ENCODE measurements at places on chromosomes 13 and 19. TPM values are rescaled to one million over a fixed set of nuclear protein-coding genes. Genes with fewer than 3 reads are reported as not detected.

DNA sequence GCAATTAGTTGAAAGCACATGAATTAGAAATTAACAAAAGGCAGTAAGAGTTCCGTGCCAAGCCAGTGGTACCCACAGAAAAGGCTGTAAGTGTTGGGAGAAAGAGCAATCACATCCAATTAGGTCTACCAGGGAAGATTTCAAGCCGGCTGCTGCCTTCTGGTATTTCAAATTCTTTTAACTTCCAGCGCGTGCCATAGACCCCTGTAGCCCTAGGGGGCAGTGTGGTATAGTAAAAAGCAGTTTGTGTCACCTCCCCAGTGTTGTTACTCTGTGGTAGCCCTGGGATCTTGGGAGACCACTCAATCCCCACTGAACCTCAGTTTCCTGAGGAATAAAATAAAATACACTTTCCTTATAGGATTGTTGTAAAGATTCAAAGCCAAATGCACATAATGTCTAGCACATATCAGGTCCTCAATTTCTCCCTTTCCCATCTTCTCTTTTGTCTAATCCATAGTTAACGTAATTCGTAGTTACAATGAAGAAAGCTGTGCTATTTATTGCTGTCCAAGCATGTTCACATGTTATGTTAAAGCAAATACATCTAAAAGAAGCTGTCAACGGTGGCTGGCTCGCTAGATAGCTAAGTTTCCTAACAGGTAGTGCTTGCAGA lies 230.2 kb downstream of the TDRD3 start:
- no peak for DNase-seq

The GZMM gene
- 34.5 TPM for total RNA-seq

DNA sequence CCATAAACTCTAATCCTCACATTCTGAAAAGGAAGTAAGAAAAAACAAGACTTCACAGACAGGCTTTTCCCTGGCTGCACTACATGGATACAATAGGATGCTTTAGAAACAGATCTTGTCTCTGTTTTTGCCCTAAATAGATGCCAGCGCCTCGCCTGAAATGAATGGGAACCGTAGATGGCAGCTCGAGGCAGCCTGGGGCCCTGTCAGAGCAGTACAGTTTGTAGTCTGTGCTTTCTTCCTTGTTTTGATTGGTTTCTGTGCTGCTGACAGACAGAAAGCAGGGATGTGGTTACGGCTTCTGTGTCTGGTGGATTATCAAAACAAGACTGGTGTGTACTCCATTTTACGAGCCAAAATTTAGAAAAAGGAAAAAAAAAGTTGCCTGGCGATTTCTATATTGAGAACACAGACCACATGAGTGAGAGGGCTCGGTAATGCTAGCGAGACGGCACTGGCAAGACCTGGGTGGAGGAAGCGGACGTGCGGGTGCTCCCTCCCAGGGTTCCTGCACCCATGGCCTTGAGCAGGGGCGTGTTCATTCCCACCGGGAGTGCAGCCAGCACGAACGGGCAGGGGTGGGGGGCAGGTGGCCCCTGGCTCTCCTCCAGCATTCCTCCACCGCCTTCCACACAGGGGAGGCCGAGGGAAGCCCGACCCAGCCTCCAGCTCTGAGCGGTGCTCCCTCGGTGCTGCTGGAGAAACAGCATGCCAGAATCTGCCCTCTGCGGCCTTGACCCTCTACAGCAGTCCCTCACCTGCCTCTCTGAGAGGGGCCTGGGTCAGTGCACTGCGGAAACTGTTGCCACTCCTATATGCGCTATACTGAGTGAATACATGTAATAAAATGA lies 37.6 kb upstream of the C1QTNF9 start:
- peak; percentile 70 for DNase-seq

GRCh38 chr13:69565334-69565733 lies 542.3 kb upstream of the ATXN8OS start:
- DNase-seq, result no peak

The KIR2DL3 gene
- 14.6 TPM for total RNA-seq

DNA sequence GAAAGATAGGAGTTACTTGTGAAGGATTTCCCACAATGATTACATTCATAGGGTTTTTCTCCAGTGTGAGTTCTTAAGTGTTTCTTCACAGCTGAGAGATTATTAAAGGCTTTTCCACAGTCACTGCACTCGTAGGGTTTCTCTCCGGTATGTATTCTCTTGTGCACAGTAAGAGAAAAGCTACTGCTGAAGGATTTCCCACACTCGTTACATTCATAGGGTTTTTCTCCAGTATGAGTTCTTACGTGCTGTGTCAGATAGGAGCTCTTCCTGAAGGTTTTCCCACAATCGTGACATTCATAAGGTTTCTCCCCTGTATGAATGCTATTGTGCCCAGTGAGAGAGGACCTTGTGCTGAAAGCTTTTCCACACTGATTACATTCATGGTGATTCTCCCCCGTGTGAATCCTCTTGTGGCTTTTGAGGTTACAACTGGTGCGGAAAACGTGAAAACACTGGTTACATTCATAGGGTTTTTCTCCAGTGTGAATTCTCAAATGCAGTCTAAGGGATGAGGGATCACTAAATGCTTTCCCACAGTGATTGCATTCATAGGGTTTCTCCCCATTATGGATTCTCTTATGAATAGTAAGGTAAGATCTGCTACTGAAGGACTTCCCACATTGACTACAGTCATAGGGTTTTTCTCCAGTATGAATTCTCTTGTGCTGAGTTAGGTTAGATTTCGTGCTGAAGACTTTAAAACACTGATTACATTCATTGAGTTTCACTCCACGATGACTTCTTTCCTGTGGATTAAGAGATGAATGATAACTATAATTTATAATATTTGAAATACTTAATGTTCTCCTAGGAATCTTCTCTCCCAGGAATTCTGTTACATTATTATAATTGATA lies 20.6 kb downstream of the ZNF558 start:
- DNase-seq, result no peak

The HCN2 gene
- total RNA-seq, result 0.29 TPM

The KLK3 gene
- total RNA-seq, result not detected

DNA sequence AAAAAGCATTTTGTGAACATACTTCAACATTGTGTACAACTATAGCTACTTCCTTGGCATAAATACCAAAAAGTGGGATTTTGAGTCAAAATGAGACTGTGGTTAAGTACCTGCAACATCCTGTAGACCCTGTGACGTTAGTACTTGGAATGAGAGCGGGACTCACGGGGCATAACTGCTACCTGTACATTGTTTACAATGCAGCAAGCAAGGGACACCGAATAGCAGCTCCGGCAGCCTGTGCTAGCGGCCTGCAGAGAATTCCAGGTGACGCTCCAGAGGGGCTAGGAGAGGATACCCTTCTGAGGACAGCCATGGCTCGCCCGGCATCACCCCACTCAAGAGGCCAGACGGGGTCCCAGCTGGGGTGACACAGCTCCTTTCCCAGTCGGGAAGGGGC lies 824 bp upstream of the ZNF331 start:
- no peak for DNase-seq

GRCh38 chr19:45180936-45181335 lies 2.4 kb downstream of the BLOC1S3 start:
- DNase-seq, result no peak

DNA sequence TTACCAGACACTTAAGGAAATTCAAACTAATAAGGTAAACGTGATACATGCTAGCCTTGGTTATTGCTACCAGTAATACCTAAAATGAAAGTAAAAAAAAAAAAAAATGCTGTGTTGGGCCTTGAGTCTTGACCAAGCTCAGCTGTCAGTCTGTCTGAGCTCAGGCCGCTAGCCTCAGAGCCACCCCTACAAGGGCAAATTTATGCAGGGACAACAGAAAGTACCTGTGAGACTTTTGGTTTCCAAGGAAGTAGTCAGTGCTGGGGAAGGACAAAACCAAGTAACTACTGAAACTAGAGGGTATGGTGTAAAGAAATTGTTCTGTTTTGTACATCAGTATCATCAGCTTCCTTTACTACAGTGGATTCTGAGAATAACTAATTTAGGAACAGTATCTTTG lies 134.3 kb upstream of the SLITRK5 start:
- DNase-seq, result no peak

GRCh38 chr13:27053902-27054595 lies 117.6 kb downstream of the USP12 start:
- no peak for DNase-seq

DNA sequence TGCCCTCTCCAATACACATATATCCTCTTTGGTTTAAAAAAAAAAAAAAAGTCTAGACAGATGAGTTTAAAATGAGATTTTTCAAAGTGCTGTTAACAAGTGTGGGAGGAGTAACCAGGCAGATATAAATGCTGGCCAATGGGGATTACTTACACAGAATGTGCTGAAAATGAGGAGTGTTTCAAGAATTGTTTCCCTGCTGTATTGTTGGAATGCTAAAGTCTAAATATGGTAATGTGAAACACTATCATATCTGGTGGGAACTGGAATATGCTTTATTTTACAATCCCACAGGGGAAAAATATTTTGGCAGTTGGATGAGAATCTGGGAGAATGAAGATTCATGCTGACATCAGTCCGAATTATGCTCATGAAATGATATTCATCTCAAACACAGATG lies 250.7 kb downstream of the DCT start:
- DNase-seq, result no peak

The CLEC11A gene
- total RNA-seq, result 1.2 TPM

DNA sequence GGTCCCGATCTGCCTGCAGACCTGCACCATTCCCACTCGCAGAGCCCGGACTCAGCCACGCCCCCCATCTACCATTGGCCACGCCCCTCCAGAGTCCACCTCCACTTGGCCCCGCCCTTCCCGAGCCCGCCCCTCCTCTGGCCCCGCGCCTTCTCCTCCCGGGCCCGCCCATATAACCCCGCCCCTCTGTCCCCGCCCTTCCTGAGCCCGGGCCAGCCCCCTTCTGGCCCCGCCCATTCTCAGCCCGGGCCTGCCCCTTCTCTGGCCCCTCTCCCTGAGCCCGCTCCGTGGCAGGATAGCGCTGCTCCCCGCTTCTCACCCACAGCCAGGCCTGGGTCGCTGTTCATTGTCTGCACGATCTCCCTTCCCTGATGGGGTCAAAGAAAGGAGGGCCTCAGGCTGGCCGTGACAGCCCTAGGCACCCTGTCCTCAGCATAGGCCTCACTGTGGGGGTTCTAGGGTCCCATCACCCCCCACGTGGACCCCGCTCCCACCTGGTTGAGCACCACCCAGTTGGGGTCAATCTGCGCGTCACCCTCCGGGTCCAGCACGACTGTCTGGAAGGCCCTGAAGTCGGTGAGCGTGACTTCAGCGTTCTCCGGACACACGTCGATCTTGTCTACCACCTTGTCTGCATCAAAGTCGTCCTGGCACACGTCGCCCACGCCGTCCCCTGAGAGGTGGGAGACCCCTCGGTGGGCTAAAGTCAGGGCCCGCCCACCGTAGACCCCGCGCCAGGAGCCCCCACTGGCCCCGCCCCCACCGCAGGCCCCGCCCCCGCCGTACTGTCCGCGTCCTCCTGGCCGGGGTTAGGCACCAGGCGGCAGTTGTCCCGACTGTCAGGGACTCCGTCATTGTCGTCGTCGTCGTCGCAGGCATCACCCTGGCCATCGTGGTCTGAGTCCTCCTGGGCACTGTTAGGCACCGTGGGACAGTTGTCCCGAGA lies 5.7 kb downstream of the COMP start:
- no peak for DNase-seq

- DNase-seq, result no peak
Measured at GRCh38 chr13:114257014-114257413, 22.3 kb downstream of the CDC16 start.

Measured in natural killer cell treated with Interleukin-12 subunit alpha and Interleukin-12 subunit beta and Interleukin-15 and Interleukin-18, amount 100 ng/mL, for 72 hours (primary cell).